ENCODE measurements at places on chromosomes 2 and 18. TPM values are rescaled to one million over a fixed set of nuclear protein-coding genes. Genes with fewer than 3 reads are reported as not detected.

Gene TMEM178A
- total RNA-seq = 0.92 TPM

Gene FBXO15
- total RNA-seq = 0.37 TPM

Gene OBSL1
- total RNA-seq = 43.1 TPM

Gene FOXI3
- not detected for total RNA-seq

Gene ZC3H8
- total RNA-seq = 6.8 TPM

Gene VWA3B
- total RNA-seq = 0.09 TPM

Gene KIF3C
- total RNA-seq = 15.1 TPM

Gene EVX2
- total RNA-seq = not detected

Gene FAM237A
- not detected for total RNA-seq

Gene GDF7
- under 0.01 TPM for total RNA-seq

Gene DNAH6
- 0.05 TPM for total RNA-seq

Gene AOX1
- total RNA-seq = 3.0 TPM

Gene LPIN1
- total RNA-seq = 39.2 TPM

Gene IL37
- not detected for total RNA-seq

Gene DIPK1C
- total RNA-seq = not detected

Gene IL36B
- not detected for total RNA-seq

Gene C2orf80
- total RNA-seq = not detected

Gene BCL2
- 0.89 TPM for total RNA-seq

Gene FIGN
- total RNA-seq = 1.2 TPM

Gene SH3YL1
- total RNA-seq = 53.7 TPM

Gene CD8B
- total RNA-seq = not detected

Gene ITSN2
- 29.1 TPM for total RNA-seq

Gene TMEM169
- under 0.01 TPM for total RNA-seq

Gene SERPINB2
- 4.8 TPM for total RNA-seq

Gene ATG4B
- 81.8 TPM for total RNA-seq

Gene SLC9A4
- not detected for total RNA-seq

Gene UGT1A5
- not detected for total RNA-seq

Gene EMILIN2
- total RNA-seq = 2.4 TPM

Gene ABCB11
- not detected for total RNA-seq

Gene CAPN13
- total RNA-seq = not detected

Gene B4GALT6
- total RNA-seq = 19.3 TPM

Gene UGT1A3
- total RNA-seq = not detected

Gene RASGRP3
- total RNA-seq = 0.69 TPM

Gene DSEL
- total RNA-seq = 33.4 TPM

Gene ANKRD23
- total RNA-seq = 1.2 TPM

Gene CCDC121
- 0.83 TPM for total RNA-seq

Gene MERTK
- total RNA-seq = 0.46 TPM

Gene GKN2
- total RNA-seq = not detected

Gene NOSTRIN
- total RNA-seq = not detected

Gene DTYMK
- 12.5 TPM for total RNA-seq

Gene HRH4
- 0.05 TPM for total RNA-seq

Gene PTMA
- 665 TPM for total RNA-seq

Gene PARD3B
- total RNA-seq = 13.0 TPM

Gene MFSD6
- total RNA-seq = 8.4 TPM

Gene RAB27B
- total RNA-seq = 40.1 TPM

Gene ADD2
- total RNA-seq = not detected

Gene C1QL2
- total RNA-seq = not detected

Gene MTIF2
- 28.5 TPM for total RNA-seq

Gene ACVR1C
- total RNA-seq = 0.37 TPM

Gene RFTN2
- total RNA-seq = 5.9 TPM

Gene TMEM17
- total RNA-seq = 3.0 TPM

Gene MORN2
- total RNA-seq = 5.9 TPM
